Stimulated activated CD4-positive, alpha-beta T cell treated with anti-CD3 and anti-CD28 coated beads, Interleukin-15, amount 100 ng/mL, for 48 hours (primary cell): ENCODE measurements at places on chromosomes 6 and 20.

GRCh38 chr20:62688855-62689460 lies 19.7 kb upstream of the NTSR1 start:
- no peak for DNase-seq

GRCh38 chr6:36865835-36866234 lies 8.8 kb downstream of the PPIL1 start:
- no peak for DNase-seq

DNA sequence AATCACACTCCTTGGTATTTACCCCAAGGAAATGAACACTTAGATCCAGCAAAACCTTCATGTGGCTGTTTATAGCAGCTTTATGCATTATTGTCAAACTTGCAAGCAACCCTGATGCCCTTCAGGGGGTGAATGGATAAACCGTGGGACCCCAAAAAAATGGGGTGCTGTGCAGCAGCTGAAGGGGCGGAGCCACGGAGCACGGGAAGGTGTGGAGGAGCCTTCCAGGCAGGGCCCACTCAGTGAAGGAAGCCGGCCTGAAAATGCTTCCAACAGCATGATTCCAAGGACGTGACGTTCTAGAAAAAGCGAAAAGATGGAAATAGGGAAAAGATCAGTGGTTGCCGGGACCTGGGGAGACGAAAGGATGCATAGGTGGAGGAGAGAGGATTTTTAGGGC lies 25.6 kb upstream of the FRMD1 start:
- no peak for DNase-seq

DNA sequence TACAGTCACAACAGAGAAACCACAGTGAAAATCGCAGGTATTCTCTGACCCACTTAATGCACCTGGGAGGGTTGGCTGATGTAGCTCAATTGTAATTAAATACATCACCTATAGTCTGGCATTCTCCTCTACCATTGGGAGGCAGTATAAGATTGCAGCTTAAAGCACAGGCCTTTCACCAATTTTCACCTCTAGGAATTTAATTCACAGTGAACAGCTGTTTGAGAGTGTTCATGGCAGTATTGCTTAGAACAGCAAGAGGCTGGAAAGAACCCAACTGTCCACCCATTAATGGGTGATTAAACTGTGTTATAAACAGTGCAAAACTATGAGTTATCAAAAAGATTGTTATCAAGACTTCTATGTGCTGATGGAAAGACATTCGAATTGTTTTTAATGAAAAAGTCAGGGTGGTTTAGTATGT lies 2.0 kb downstream of the EDEM2 start:
- DNase-seq = no peak

GRCh38 chr20:19858466-19859371 lies 100.7 kb downstream of the RIN2 start:
- no peak for DNase-seq

GRCh38 chr6:75344455-75344854 lies 59.9 kb upstream of the TMEM30A start:
- DNase-seq = no peak

- no peak for DNase-seq
Measured at GRCh38 chr20:46227272-46227767, 81.0 kb downstream of the CDH22 start.

DNA sequence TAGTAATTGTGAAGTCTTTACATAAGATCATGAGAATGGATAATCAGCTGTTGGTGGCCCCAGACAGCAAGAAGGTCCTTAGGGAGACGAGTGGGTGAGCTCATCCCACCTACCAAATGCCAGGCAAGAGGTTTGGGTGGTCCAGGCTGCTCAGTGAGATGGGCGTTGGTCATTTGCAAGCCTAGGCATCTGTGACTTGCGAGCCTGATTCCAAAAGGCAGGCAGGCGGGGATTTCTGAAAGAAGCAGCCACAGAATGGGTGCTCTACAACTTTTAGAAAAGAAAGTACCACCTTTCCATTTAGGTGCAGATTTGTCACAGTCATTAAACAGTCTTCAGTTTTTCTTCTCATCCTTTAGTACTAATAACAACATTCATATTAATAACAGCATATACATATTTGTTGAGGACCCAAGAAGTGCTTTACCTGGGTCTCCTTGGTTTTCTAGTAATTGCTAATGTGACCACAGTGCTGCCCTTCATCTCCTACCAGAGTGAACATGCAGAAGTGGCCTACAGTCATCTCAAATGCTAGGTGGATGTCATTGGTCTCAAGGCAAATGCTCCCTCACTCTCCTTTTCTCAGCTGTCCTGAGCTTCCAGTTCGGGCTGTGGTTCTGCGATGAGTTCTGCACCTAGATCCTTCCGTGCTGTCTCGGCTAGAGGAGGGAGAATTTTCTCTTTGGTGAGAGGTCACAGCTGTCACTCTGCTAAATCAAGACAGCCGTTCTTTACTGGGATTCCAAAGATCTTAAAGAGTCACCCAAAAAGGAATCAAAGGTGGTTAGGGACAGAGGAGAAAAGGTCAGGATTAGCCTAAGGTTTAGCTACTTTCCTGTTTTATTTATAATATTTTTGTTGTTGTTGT lies 2.7 kb downstream of the WRNIP1 start:
- no peak for DNase-seq

- no peak for DNase-seq
Measured at GRCh38 chr20:61918548-61918947, 147.1 kb downstream of the TAF4 start.

- no peak for DNase-seq
Measured at GRCh38 chr6:106913676-106914280, 60.8 kb downstream of the CD24 start.
